ENCODE measurements at places on chromosomes 2 and 18.
A peak's percentile ranks its signal among the peaks of the same experiment; 100 is the strongest.

DNA sequence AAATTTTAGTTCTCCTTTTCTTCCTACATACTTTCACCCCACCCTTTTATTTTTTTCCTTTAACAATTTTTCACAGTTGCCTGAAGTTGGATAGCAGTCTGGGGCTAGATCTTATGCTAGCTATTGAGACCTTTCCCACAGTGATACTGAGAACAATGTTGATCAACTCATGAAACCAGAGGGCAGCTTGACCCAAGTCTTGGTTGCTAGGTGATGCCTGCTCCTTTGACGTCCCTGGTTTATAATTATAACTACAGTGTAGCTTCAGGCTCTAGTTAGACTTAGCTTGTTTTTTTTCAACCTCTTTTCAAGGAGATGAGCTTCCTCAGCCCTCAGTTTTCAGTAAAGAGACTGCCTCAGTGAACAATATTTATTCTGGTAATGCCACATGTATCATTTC, 648.5 kb downstream of the IRS1 start:
- DNase-seq: no peak

- no peak for DNase-seq
Observed at GRCh38 chr2:234403074-234403473, 93.8 kb downstream of the ARL4C start.

- peak; percentile 69 for DNase-seq
Observed at GRCh38 chr2:218186355-218186766, 19.6 kb upstream of the CXCR1 start.

DNA sequence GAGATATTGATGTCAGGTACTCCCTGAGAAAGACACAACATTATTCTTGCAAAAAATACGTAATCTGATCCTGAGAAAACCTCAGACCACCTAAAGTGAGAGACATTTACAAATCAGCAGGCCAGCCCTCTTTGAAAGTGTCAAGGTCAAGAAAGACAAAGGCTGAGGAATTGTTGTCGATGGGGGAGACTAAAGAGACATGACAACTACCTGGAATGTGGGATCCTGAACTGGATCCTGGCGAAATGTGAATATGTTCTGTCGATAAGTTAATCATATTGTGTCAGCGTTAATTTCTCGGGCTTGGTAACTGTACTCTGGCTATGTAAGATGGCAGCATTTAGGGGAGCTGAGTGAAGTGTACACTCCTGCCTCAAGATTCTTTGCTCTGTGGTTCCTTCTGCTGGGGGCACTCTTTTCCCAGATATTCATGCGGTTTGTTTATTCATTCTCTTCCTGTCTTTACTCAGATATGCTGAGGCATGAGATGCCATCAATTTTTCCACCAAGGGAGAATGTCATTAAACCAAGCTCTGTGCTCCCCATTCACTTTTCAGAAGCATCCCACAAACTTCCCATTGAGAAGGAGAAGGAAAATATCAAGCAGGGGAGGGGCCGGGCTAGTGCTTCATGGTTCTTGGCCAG, 154.9 kb downstream of the CAPN13 start:
- DNase-seq: no peak

DNA sequence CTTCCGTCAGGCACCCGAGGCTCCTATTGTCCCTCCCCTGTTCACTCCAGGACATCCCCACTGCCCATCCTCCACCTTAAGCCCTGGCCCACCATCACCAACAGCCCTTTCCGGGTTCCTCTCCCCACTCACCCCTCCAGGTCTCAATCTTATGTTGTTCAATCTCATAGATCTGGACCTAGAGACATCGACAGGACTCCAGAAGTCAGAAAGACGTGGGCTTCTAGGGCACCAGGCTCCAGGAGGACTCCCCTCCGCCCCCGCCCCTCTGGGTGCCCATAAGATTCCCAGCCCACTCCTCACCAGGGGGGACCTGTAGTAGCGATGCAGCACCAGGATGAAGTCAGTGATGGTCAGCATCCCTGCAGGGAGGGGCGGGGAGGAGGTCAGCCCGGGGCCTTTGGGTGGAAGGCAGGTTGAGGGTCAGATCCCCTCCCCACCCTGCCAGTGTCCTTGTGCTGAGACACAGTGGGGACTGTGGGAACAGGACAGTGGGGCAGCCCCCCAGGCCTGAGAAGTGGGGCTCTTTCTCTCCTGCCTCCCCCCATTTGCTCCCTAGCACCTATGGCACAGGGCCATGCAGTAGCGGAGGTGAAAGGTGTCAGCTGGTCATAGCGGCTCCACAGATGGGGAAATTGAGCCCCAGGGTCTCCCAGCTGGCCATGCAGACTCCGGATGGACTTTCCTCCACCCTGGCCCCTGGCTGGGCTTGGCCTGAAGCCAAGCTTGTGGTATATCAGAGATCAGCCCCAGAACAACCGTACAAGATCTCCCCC, 3.7 kb downstream of the PRKAG3 start:
- no peak for DNase-seq

- DNase-seq: no peak
Observed at GRCh38 chr2:121241466-121241865, 43.5 kb downstream of the TFCP2L1 start.

GRCh38 chr18:49722477-49722876, 90.9 kb downstream of the ACAA2 start:
- DNase-seq: no peak

- no peak for DNase-seq
Observed at GRCh38 chr18:74476140-74476539, 19.0 kb upstream of the DIPK1C start.

DNA sequence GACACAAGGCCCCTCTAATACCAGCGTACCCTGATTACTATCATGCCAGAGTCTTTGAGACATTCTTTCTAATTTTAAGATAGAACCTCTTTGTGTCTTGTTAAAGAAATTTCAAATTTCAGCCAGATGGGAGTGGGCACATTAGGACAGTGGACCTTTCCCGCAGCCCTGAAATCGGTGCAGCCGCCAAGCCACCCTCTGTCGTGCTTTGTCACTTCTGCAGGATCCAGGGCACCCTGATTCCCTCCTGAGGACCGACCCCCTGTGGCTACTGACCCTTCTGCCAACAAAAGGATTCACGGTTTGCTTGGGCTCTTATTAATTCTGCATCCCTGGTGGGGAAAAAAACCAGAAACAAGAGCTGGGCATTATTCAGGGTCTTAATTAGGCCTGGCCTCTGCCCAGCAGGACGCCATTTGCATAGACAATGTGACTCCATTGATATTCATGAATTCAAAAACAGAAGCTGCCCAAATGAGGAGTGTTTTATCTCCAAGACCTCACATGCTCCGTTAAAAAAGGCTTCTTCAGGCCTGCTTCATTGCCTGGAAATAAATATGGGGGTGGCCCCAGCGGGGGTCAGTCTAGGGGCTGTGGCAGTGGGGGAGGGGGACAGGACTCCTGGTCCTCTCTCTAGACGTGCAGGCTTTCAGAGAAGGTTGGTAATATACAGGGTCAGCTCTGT, 116.9 kb downstream of the ALPK2 start:
- no peak for DNase-seq

DNA sequence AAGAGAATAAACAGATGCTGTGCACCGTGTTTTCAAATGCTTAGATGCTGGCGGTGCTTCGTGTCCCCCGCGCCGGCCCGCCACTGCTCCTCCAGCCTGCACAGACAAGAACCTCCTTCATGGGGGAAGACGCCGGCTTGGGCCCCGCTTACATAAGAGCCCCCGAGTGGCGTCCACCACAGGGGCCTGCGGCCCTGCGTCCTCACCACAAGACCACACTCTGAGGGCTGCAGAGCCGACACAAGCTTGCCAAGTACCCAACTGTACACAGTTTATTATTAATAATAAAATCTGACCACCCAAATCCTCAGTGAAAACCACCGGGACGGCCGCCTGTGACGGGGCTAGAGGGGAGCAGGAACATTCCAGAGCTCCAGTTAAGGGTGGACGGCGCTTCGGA, 232.2 kb downstream of the HDAC4 start:
- no peak for DNase-seq

DNA sequence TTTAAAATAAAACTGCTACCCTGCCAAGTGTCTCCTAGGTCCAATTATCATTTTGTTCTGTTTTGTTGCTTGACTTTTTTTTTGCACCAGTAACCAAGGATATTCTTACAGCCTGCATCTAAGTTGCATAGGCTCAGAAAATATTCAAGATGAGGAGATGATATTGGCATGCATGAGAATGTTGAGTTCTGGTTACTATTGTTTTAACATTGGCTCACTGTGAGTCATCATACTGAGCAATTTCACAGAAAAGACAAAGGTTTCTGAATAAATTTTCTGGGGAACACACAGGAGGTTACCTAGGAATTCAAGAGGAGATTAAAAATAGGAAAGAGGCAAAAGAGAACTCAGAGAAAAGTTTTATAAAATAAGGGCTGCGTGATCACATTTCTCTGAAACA, 84.8 kb upstream of the POU3F3 start:
- no peak for DNase-seq

DNA sequence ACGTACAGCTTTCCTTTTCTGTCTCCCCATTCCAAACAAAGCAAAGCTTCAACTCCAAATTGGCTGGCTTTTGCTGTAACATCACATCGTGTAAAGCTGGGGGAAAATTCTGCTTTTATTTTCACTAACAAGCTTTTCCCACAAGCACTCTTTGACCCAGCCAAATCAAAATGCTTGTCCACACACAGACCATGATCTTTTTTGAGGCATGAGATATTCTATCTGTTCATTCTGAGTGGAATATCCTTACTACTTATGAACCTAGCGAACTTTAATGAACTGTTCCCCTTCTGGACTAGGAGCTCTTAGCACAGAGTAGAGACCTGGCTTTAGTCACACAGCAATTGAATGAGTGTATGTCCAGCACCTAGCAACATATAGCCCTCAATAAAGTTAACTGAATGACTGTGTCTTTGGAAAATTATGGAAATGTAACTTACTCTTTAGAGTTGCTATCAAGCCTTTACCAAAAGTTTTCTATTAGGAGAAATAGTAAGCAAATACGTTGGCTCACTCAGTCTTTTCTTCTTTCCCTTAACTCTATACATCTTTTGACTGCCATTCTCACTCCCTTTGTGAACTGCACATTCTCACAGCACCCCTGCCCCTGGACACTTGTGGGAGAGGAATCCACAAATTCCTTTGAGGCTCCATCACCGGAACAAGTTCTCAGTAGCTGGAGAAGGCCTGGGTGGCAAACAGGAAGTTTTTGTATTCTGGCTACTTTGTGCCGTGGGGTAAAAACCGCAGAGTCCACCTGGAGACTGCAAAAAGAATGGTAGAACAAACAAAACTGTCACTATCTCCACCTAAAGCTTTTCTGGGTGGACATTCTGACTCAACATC, 1.3 kb upstream of the UBE2E3 start:
- DNase-seq: no peak

DNA sequence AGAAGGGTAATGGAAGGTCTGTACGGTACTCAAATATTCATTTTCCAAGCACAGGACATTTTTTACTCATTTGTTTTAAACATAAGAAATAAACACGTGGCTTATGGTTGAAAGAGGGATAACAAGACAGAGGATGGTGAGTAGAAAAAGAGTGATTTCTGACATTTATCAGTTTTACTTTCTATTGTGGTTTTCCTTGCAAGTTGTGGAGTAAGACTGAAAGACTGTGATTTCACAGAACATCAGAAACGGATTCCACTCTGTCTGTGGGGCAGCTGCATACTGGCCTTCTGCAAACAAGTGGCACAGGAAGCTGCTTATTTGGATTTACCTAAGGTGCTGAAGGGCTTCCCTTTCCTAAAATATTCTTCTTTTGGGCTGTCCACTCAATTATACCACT, 122.2 kb upstream of the ITGB6 start:
- no peak for DNase-seq

DNA sequence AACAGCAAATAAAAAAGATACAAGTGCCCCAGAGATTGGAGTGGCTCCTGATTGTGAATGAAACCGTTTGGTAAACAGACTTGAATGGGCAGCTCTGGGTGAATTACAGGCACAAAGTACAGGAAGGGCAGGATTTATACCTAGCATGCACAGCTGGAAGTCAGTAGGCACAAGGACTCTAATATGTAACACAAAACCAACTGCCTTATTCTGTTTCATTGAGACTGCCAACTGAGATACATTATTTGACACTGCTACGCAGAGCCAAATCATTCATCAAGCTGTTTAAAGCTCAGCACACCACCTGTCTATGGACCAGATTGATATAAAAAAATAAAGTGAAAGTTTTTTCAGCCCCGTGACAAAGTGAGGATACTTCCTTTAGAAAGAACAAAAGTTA, 541.2 kb downstream of the NUP35 start:
- DNase-seq: no peak

DNA sequence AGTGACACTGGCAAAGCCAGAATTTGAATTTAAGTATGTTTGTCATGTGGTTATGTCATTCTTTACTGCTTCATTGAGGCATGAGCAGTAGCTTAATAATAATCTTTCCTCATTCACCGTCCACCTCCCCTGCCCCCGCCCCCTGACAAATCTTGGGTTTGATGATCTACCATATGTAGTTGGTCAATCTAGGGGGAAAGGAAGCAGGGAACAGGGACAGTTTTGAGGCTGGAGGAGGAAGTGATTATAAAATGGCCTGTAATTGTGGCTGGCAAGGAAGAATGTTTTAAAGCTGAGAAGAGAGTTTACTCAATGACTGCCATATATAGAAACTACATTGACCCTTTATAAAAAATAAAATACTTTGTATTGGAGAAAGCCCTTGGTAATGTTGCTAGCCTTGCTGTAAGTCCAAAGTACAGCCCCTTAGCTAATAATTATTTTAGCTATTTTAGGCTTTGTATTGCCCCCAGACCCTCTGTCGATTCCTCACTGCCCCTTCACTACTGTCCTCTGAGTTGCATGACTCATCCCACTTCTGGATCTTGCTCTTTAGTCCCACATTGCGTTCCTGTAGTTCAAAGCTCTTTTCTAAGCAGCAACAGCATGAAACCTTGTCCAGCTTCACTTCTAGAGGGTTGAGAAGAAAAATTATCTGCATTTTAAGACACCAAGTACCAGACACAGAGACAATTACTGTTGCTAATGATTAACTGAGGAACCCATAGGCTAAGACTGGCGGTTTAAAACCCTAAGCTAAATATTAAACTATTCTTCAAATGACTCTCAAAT, 38.4 kb downstream of the PELI1 start:
- DNase-seq: no peak

DNA sequence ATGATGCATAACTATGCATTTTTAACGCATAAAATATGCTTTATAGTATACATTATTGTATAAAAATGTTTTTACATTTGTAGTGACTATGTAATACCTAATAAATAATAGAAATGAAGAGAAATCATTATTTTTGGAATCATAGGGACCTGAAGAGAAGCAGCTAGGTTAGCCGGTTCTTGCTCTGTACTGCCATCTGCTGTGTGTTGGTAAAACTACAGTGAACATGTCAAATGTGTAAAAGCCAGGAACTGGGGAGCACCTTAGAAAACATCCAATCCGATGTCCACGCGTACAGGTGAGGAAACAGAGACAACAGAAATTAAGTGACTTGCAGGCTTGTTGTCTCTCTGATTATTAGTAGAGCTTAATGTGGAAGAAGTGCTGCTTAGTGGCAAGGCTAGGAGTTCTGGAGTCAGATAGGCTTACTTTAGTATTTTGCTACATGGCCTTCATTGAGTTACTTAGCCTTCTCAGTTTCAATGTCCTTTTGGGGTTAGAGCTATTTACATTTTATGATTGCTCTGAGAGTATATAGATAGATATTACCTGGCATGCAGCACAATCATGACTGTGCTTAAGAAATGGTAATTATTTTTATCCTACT, 386.5 kb downstream of the DLGAP1 start:
- peak; percentile 2 for DNase-seq
